ENCODE measurements at places on chromosomes 7 and 10. TPM values are rescaled to one million over a fixed set of nuclear protein-coding genes. Genes with fewer than 3 reads are reported as not detected.

Gene VIPR2
- total RNA-seq, result 2.2 TPM

Gene DGKB
- total RNA-seq, result not detected

Gene SERPINE1
- 5.5 TPM for total RNA-seq

Gene KNDC1
- not detected for total RNA-seq

Gene CPA2
- not detected for total RNA-seq

Gene LGI1
- total RNA-seq, result not detected

Gene HOXA4
- total RNA-seq, result 0.63 TPM

Data from natural killer cell (primary cell).